ENCODE measurements at places on chromosomes 4 and X.

DNA sequence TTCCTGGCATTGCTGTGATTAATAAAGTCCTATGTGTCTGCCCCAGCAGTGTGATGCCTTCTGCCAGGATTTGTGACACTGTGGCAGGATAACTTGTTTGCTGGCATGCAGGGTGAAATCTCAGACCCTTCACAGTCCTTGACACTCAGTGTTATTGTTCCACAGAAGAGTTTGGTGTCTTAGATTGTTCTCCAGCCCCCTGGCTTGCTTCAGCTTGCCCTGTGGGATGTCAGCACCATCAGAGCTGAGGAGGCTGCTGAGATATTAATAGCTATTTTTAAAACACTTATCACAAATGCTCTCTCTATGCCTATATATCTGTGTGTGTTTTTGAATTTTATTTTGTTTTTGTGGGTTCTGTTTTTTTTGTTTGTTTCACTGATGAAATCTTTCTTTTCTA lies 136.9 kb downstream of the TSPAN5 start:
- DNase-seq: no peak

- no peak for DNase-seq
Measured at GRCh38 chr4:157095716-157096115, 19.8 kb downstream of the GLRB start.

DNA sequence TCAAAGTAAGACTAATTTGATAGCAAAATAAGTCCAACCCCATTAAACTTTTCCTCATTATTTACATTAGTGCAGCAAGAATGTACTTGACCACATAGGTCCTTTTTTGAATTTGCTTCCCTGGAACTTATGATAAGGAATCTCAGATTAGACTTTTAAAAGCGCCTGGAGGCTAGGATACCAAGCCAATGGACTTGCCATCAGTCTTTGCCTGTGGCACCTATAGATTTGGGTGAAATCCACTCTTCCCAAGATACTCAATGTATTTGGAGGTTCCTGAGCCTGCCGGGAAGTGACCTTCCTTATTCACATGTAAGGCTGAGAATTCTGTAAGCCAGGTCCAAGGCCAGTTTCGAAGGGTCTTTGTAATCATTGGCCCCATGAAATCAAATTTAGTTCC lies 553.6 kb downstream of the ADGRL3 start:
- no peak for DNase-seq

DNA sequence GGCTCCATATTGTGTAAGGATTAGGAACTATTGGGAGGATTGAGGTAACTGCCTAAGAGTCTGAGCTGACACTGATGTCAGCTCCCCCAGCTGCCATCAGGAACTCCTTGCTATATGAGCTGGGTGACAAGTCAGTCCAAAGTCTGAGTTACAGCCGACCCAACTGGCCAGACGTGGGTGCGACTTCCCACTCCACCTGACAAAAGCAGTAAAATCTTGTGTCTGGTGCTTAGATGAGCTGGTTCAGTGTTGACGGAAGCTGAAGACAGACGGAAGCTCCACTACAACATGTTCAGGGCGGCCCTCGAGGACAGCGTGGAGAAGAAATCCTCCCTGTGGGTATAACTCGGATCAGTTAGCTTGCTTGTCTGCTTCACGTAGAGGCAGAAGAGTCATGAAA lies 22.8 kb upstream of the NAT8L start:
- no peak for DNase-seq

GRCh38 chr4:41967392-41967791 lies 14.2 kb upstream of the DCAF4L1 start:
- no peak for DNase-seq

GRCh38 chr4:4784379-4784778 lies 75.1 kb upstream of the MSX1 start:
- no peak for DNase-seq

- peak; percentile 1 for DNase-seq
Measured at GRCh38 chrX:117743469-117744251, 372.9 kb downstream of the KLHL13 start.

- no peak for DNase-seq
Measured at GRCh38 chrX:49310371-49310770, 6.9 kb downstream of the GAGE10 start.

- no peak for DNase-seq
Measured at GRCh38 chrX:13360146-13360545, 40.3 kb upstream of the ATXN3L start.

DNA sequence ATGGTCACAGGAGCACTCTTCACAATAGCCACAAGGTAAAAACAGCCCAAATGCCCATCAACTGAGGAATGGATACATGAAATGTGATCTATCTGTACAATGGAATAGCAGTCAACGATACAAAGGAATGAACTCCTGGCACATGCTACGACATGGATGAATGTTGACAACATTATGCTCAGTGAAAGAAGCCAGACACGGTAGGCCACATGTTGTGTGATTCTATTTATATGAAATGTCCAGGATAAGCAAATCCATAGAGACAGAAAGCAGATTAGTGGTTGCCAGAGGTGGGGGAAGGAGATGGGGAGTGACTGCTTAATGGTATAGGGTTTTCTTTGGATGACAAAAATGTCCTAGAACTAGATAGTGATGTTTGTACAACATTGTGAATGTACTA lies 58.7 kb upstream of the GPM6B start:
- DNase-seq: no peak

- DNase-seq: no peak
Measured at GRCh38 chr4:139629436-139630125, 36.0 kb upstream of the MGST2 start.

GRCh38 chr4:110994781-110995180 lies 371.9 kb upstream of the PITX2 start:
- no peak for DNase-seq

- DNase-seq: peak; percentile 98
Measured at GRCh38 chr4:123452616-123453015, 56.0 kb downstream of the SPRY1 start.

Data from IMR-90 (cell line).